Stimulated activated CD8-positive, alpha-beta memory T cell treated with anti-CD3 and anti-CD28 coated beads, Interleukin-2, amount 100 ng/mL, for 1 hour (primary cell): ENCODE measurements at places on chromosomes 16 and 17.

DNA sequence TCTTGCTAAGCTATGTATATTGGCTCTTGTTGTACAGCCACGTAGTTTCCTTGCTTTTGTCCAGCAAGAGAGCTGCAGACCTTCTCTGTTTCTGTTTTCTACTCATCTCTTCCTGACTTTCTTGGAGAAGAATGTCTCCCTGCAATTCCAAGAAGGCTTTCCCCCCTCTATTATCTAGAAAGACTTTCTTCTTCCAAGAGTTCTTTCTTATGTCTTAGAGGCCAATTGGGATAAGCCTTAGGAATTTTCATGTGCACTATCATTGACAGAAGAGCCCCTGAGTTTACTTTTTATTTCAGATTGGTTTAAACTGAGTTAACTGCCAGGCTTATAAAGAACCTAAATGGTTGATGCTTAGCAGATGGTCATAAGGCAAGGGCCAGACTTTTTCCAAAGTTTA lies 9.0 kb downstream of the CAPNS2 start:
- no peak for DNase-seq

DNA sequence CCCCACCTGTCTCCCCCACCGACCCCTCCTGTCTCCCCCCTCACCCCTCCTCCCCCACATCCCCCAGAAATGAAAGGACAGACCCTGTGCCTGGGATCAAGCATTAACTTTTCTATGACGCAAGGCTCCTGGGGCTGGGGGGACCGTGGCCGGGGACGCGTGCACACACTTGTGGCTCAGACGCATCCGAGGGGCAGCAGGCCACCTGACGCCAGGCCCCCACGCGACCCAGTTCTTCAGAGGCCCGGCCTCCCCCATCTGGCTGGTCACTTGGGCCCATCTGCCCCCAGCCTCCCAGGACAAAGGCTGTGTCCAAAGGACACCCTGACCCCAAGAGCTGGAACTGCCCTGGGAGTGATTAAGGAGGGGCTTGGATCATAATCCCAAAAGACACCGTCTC lies 14.0 kb upstream of the PVALEF start:
- DNase-seq = no peak

DNA sequence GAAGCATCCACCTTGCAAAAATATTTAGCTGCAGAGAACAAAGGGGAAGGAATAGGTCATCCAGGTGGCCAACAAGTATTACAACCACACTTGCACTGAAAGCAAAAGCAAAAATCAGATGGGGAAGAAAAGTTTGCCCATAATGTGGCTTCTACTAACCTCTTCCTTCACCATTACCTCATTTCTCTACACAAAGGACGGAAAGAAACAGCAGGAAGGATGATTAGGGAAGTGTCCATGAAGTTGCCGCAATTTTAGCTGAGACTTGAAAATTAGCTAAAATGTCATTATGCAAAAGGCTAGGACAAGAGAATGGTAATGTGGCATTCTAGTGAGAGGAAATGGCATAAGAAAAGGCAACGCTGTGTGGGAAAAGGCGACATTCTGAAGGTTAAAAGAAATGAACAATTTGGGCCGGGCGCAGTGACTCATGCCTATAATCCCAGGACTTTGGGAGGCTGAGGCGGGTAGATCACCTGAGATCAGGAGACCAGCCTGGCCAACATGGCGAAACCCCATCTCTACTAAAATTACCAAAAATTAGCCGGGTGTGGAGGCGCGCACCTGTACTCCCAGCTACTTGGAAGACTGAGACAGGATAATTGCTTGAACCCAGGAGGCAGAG lies 13.7 kb downstream of the KANSL1 start:
- no peak for DNase-seq

GRCh38 chr16:4261557-4262172 lies 11.2 kb downstream of the TFAP4 start:
- no peak for DNase-seq

DNA sequence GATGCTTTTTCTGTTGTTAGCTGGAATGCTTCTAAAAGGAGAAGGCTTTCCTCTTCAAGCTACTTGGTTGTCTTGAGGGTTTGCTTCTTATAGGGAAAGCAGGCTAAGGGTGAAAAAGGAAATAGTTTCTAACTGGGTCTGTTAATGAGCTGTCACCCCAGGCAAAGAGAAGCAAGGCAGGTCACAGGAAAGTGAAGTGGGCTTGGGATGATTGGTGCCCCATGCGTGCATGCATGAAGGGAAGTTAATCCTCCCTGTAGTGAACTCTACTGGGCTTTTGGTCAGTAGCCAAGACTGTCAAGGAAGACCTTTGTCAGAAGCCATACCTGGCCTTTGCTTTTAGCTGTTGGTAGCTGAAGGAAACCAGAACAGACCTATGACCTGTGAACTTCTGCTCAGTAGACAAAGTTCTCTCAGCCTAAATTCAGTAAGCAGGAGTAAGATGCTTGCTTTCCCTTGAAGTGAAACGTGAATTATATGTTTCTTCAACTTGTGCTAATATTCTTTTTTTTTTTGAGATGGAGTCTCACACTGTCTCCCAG lies 16.5 kb downstream of the TENT4B start:
- no peak for DNase-seq

GRCh38 chr17:38436386-38436785 lies 8.1 kb downstream of the ARHGAP23 start:
- no peak for DNase-seq

GRCh38 chr17:17525311-17525710 lies 29.1 kb upstream of the RASD1 start:
- no peak for DNase-seq

GRCh38 chr17:82098169-82098938 lies at the start of gene FASN:
FASN (minus strand) TSS chr17:82098236; CDS start chr17:82096445, 1,791 bp downstream.
- DNase-seq = peak; percentile 86

DNA sequence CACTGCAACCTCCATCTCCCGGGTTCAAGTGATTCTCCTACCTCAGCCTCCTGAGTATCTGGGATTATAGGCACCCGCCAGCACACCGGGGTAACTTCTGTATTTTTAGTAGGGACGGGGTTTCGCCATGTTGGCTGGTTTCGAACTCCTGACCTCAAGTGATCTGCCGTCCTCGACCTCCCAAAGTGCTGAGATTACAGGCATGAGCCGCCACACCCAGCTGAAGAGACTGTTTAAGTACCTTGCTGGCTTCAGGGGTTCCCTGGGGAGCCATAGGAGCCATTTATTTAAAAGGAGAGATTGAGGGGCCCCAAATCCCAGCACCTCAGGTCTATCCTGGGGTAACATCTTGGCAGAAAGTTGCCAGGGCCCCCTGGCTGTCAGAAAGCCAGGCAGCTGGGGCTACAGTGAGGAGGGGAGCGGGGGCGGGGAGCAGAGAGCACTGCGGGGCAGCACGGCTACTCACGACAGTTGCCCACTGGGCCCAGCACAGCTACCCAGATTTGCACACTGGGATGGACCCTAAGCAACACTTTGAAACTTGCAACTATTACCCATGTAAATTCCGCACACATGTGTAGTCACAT lies 1.6 kb downstream of the SNAI3 start:
- no peak for DNase-seq

GRCh38 chr16:1272453-1273198 lies 16.8 kb downstream of the TPSD1 start:
- DNase-seq = no peak
